ENCODE measurements at places on chromosomes 6 and 20.

GRCh38 chr6:122449069-122449468 lies 22.5 kb downstream of the SERINC1 start:
- DNase-seq = no peak

- no peak for DNase-seq
Observed at GRCh38 chr6:2209226-2209809, 36.1 kb downstream of the GMDS start.

DNA sequence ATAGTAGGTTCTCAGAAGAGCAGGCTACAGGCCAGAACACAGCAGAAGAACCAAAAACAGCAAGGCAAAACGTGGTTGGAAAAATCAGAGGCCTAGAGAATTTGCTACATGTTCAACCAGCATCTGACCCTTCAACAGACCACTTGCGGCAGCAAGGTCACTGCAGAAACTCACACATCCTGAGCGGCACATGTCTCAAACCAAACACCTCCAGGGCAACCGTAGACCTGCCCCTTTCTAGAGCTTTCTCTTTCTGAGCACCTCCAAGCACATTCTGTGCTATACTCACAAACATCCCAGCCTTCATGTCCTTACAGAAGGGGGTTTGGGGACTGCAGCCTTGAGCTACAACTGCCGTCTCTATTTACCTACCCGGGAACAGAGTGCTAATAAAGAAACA lies 52.6 kb downstream of the GFOD1 start:
- no peak for DNase-seq

- no peak for DNase-seq
Observed at GRCh38 chr20:42018979-42019378, 400.8 kb upstream of the CHD6 start.

DNA sequence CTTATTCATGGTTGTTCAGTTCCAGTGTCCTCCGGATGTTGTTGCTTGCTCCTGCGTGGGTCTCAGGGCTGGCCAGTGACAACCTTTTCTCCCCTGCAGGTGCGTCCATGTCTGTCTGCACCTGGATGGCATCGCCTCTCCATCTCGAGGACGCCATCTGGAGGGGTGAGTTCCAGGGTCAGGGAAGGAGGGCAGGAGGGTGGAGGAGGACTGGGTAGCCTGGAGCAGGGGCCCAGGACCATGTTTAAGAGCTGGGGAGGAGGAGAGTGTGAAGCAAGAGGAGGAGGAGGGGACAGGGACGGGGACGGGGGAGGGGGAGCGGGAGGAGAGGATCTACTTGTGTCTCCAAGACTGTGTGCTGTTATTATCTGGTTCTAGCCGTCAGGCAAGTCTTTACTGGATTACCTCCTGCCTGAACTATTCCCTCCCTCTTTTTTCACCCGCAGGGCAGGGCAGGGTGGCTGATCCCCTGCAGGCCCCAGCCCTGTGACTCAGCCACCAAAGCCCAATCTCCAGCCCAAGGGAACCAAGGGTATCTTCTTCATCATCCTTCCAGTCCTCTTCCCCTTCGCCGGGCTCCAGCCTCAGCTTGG lies 32.2 kb upstream of the TULP1 start:
- no peak for DNase-seq

DNA sequence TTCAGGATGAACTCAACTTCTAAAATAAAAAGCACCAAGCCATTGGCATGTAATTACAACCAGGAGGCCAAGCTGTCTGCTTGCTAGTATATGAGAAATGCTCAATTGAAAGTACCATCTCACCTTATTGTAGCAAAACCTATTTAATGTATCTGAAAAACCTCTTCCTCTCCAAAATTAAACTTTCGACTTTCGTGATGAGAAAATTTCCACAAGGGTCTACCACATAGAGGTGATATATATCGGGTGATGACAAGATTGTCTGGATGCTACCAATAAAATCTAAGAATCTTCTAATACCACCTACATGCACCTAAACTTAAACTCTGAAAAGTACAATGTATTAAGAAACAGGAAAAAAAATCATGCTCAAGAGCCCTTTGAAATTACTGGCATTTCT lies 74.2 kb downstream of the ATXN1 start:
- DNase-seq = no peak
